ENCODE measurements at places on chromosomes 1 and 21.

DNA sequence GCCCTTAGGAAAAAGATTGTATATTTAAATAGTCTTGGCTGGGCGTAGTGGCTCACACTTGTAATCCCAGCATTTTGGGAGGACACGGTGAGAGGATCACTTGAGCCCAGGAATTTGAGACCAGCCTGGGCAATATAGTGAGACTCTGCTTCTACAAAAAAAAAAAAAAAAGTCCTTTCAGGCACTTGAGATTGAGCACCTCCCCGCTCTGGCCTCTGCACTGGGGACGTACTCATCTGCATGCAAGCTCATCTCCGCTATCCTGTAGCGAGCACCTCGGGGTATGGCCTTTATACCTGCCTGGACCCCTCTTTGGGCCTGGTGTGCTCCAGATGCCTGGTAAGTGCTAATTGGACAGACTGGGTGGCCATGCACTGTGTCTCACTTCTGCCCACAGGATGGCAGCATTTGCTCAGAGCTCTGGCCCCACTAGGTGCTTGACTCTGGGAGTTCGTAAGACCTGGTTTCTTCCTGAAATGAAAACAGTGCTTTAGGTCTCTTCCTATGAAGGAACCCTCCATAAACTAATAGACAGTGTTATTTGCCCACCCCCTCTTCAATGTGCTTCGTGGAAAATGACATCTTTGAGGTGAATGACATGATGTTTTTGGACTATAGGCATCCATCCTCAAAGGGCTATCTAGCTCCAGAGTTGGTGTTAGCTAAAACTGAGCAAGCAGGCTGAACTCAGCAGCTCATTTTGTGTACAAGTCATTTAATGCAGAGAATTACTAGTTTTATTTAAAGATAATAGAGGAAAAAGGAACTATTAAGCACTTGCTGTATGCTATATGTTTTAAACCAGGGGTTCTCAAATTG lies 61.7 kb upstream of the ADAR start:
- peak; percentile 86 for DNase-seq
- H3K27me3 ChIP-seq = no peaks in the 10 kb centered on the region
- H3K36me3 ChIP-seq = no peaks in the 10 kb centered on the region
- H3K4me3 ChIP-seq = no peak overlapping the region
- H3K27ac ChIP-seq = peak overlapping the region; percentile 24

GRCh38 chr1:201876148-201876818 lies 12.4 kb upstream of the SHISA4 start:
- no peaks in the 10 kb centered on the region for H3K4me1 ChIP-seq
- no peak overlapping the region for H3K27ac ChIP-seq
- no peak overlapping the region for H3K4me3 ChIP-seq
- H3K36me3 ChIP-seq = peaks cover 32% of the 10 kb centered on the region

DNA sequence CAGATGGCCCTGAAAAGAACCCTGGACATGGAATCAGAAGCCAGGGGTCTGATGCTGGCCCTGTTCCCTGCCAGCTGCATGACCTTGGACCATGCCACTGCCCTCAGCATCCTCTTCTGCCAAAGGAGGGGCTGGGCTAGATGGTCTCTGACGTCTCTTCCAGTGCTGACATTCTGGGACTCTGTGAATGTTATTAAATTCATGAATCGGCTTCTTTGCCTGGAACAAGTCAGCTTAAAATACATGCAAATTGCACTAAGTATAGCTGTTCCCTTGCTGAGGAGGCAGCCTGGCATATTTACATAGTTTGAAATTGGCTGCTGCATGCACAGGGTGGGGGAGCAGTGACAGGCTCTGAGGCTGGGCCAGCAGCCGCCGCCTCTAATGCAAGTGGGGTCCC lies 23.8 kb downstream of the KCNA2 start:
- no peaks in the 10 kb centered on the region for H3K36me3 ChIP-seq
- no peaks in the 10 kb centered on the region for H3K27me3 ChIP-seq
- H3K27ac ChIP-seq = no peak overlapping the region
- no peak overlapping the region for H3K4me3 ChIP-seq
- no peaks in the 10 kb centered on the region for H3K4me1 ChIP-seq

GRCh38 chr1:109295712-109296415 lies 10.9 kb downstream of the MYBPHL start:
- no peak for DNase-seq
- no peak overlapping the region for H3K4me3 ChIP-seq
- no peaks in the 10 kb centered on the region for H3K4me1 ChIP-seq
- H3K27ac ChIP-seq = no peak overlapping the region

- peaks cover 24% of the 10 kb centered on the region for H3K36me3 ChIP-seq
- no peak for DNase-seq
Observed at GRCh38 chr1:217562229-217562878, 68.5 kb downstream of the GPATCH2 start.

- H3K4me3 ChIP-seq = no peak overlapping the region
- no peaks in the 10 kb centered on the region for H3K4me1 ChIP-seq
- no peak overlapping the region for H3K27ac ChIP-seq
- DNase-seq = no peak
- H3K36me3 ChIP-seq = no peaks in the 10 kb centered on the region
Observed at GRCh38 chr21:27108228-27108627, 141.3 kb upstream of the ADAMTS5 start.

DNA sequence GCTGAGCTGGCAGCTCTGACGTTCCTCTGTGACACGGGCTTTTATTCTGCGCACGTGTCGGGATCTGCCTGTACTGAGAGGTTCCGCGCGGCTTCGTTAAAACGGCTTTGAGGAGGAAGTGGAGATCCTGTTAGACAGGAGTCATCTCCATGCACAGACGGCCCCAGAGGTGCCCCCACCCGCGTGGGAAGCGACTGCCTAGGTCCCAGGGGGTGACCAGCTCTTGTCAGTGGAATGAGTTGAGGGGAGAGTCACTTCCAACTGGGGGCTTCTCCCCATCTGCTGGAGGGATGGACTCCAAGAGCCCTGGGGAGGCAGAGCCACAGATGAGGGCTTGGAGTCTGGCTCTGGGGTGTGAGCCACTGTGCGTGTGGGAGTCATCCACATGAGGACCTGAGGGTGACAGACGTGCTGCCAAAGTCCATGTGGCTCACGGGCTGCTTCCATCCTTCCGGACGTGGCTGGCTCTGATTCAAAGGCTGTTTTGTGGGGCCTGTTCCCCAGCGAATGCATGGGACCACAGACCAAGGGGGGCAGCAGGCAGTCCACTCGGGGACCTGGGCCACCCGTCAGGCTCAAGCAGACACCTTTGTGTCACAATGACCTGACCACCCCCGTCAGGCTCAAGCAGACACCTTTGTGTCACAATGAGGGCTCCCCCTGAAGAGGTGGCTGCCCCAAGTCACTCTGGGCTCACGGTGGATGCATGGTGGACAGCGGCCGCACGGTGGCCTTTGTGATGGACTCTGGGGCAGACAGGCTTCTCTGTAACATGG lies 26.8 kb downstream of the PTTG1IP start:
- peaks cover 21% of the 10 kb centered on the region for H3K4me1 ChIP-seq
- no peak overlapping the region for H3K27ac ChIP-seq
- no peaks in the 10 kb centered on the region for H3K27me3 ChIP-seq
- H3K36me3 ChIP-seq = peaks cover 8% of the 10 kb centered on the region
- H3K4me3 ChIP-seq = peak overlapping the region; percentile 60

DNA sequence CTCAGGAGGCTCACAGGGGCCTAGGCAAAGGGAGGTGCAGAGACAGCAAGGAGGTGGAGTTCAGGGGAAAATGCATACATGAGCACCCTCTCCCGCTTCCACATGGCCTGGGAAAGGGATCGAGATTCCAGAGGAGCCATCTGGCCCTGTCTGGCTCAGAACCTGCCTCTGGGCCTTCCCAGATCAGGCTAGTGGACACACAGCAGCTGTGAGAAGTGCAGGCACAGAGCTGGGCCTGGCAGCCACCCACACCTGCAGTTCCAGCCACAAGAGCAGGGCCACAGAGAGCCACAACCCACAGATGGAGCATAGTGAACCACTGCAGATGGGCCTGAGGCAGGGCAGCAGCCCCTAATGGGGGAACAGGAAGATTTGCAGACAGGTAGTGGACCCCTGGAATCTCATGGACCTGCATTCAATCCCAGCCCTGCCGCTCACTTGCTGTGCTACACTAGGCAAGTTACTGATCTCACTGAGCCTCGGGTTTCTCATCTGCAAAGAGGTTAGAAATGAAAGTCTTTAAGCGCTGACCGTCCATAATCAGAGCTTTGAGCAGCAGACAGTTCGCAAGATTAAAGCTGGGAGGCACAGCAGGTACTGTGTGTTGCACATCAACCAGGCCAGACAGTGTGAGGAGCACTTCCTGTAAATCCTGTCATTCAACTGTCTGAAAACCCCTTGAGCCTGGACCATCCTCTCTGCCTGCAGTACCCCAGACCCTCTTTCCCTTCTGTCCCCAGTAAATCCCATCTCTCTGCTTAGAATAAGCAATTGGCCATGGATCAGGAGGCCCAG lies 58.0 kb downstream of the MATN1 start:
- H3K27ac ChIP-seq = no peak overlapping the region
- no peaks in the 10 kb centered on the region for H3K36me3 ChIP-seq
- H3K4me1 ChIP-seq = no peaks in the 10 kb centered on the region
- DNase-seq = no peak

- H3K27me3 ChIP-seq = no peaks in the 10 kb centered on the region
- H3K4me3 ChIP-seq = no peak overlapping the region
- no peaks in the 10 kb centered on the region for H3K36me3 ChIP-seq
- DNase-seq = no peak
- H3K27ac ChIP-seq = no peak overlapping the region
Observed at GRCh38 chr1:69491416-69491815, 76.3 kb upstream of the LRRC7 start.

DNA sequence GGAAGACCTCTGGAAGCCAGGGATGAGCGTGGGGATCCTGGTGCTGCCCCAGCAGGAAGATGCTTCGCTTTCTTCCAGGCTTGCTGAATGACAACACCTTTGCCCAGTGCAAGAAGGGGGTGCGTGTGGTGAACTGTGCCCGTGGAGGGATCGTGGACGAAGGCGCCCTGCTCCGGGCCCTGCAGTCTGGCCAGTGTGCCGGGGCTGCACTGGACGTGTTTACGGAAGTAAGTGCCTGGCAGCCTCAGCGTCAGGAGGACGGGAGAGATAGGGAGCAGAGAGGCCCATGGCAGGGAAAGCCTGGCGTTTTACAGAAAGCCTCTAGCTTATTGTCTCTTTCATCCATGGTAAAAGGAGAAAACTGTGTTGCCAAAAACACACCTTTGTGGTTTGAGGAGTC lies 23.5 kb downstream of the PHGDH start:
- no peak for DNase-seq
- H3K4me3 ChIP-seq = no peak overlapping the region
- H3K4me1 ChIP-seq = no peaks in the 10 kb centered on the region
- no peaks in the 10 kb centered on the region for H3K27me3 ChIP-seq
- H3K27ac ChIP-seq = no peak overlapping the region

GRCh38 chr1:22210176-22210575 lies 67.3 kb upstream of the WNT4 start:
- no peak overlapping the region for H3K4me3 ChIP-seq
- no peaks in the 10 kb centered on the region for H3K4me1 ChIP-seq
- H3K27ac ChIP-seq = no peak overlapping the region
- no peak for DNase-seq

DNA sequence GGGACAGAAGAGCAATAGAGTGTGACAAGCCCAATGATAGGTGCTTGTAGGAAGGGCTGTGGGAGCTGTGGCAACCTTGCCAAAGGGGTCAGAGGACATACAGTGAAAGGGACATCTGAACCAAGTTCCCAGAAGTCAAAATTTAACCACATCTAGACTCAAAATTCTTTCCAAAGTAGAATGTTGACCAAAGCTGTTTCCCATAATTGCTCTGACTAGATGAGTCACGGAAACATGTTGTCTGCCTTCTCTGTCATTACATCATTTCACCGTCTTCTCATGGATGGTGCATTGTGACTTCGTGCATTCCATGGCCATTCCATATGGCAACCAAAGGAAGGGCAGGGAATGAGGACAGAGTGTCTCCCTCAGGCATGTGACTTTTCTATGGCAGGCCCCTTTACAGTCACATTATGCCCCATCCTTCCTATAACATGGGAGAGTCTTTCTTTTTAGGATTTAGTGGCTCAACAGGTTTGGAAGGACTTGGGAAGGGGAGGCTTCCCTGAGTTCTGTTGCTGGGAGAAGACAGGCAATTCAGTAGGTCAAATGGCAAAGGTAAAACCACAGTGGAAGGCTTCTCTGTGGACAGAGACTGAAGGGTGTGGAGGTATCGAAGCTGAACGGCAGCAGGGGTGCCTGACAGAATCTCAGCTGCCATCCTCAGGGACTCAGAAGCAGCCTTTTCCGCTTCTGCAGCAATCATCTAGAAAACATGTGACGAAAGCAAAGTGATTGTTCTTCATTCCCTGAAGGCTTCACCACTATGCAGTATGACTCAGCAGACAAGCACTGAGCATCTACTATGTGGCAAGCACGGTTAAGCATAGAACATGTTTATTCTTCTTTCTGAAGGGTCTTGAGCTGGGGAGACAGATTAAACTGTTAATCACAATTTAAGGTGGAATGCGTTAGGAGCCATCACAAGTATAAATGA lies 24.7 kb downstream of the NPHS2 start:
- H3K36me3 ChIP-seq = no peaks in the 10 kb centered on the region
- H3K4me3 ChIP-seq = no peak overlapping the region
- no peak overlapping the region for H3K27ac ChIP-seq
- H3K27me3 ChIP-seq = no peaks in the 10 kb centered on the region
- H3K4me1 ChIP-seq = no peaks in the 10 kb centered on the region

DNA sequence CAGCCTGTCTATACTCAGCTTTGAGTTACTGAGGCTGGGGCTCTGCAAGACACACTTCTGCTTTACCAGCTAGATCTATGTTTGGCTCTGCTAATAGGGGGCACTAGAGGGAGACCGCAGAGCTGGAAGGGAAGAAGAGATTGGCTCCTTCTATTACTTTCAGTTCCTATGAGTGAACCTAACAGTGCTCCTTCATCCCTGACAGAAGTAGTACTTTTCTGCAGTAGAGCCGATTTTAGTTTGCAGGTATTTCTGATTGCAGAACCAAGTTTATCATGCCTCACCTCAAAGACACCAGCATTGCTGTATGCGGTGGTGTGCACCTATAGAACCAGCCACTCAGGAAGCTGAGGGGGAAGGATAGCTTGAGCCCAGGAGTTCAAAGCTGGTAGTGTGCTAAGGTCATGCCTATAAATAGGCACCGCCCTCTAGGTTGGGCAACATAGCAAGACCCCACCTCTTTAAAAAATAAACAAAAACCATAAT lies 5.7 kb upstream of the ZDHHC18 start:
- H3K4me1 ChIP-seq = peaks cover 22% of the 10 kb centered on the region
- peak overlapping the region; percentile 47 for H3K27ac ChIP-seq
- peak overlapping the region; percentile 39 for H3K4me3 ChIP-seq
- DNase-seq = peak; percentile 31
- H3K27me3 ChIP-seq = no peaks in the 10 kb centered on the region

Data from activated CD4-positive, alpha-beta memory T cell treated with anti-CD3 and anti-CD28 coated beads for 36 hours (primary cell).